ENCODE measurements at places on chromosomes 11 and 22.

DNA sequence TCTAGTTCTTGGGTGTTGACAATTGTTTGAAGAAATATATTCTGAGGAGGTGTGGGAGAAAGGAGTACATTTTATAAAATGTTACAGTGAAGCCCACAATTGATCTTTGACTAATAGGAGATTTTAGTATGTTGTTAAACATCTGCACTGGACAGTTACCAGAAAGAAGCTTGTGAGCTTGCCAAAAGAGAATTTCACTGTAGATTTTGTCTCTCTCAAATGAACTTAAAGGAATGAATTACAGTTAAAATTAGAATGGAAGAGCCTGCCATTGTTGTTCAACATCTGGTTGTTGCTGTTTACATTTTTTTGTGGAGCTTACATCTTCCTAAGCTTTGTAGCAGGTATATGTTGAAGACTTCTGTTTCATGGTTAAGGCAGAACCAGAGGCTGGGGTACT is 620.5 kb upstream of the CCDC179 start:
- no peak for DNase-seq

DNA sequence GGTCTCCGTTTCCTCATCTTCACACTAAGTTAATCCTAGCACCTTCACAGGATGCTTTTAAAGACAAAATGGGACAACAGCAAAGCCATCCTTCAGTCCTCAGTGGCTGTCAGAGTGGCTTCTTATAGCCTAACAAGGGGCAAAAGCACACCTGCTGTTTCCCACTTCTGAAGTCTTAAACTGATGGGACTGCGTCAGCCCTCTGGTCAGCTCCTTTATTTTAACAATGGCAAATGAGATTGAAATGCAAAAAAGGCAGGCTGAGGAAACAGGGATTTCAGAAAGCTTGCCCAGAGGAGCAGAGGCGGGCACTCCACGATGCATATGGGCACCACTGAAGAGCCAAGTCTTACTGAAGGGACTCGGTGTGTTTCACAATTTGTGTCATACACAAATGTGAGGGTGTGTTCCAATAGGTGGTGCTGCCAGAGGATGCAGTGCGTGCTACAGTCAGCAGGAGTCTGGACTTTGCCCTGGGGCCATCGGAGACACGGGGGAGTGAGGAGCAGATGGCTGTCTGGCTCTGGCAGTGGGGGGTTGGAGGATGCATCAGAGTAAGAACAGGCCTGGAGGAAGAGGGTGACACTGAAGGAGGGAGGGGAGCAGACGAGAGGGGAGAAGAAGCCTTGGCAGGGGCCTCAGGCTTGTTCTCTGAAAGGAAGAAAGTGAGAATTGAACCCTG is 47.3 kb downstream of the TENM4 start:
- no peak for DNase-seq

GRCh38 chr11:116162886-116163230 is 609.9 kb downstream of the BUD13 start:
- no peak for DNase-seq

DNA sequence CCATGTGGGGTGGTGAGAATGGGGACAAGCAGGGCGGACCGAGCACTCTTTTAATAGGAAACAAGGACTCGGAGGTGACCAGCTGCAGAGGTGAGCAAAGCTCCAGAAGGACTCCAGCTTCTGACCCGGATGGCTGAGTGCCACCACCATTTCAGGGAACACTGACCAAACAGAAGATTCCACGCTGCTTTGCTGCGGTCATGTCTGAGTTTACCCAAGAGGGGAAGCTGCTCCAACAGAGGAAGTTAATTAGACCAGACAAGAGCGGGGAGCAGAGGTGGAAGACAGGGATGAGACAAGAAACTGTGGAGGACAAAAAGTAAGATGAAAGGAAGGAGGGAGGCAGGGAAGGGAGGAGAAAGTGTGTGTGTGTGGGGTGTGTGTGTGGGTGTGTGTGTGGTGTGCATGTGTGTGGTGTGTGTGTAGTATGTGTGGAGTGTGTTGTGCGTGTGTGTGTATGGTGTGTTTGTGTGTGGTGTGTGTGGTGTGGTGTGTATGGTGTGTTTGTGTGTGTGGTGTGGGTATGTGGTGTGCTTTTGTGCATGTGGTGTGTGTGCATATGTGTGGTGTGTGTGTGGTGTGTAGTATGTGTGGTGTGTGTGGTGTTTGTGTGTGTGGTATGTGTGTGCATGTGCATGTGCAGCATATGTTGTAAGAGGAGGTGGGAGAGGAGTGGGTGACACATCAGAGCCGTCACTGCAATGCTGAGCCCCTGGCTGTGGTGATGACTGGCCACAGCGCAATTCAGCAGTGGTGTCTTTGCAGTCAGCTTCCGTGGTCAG is 82.2 kb upstream of the AKIP1 start:
- no peak for DNase-seq

Data from bronchial epithelial cell (primary cell).